T-helper 1 cell (primary cell): ENCODE measurements at places on chromosomes 6 and 20.

- no peak for DNase-seq
These were observed 18.6 kb downstream of the PRKN start for GRCh38 chr6:162708971-162709370.

- no peak for DNase-seq
These were observed 41.8 kb upstream of the NT5E start for GRCh38 chr6:85408039-85408438.

GRCh38 chr6:14754751-14755513 lies 490.9 kb upstream of the JARID2 start:
- DNase-seq: peak; percentile 71

DNA sequence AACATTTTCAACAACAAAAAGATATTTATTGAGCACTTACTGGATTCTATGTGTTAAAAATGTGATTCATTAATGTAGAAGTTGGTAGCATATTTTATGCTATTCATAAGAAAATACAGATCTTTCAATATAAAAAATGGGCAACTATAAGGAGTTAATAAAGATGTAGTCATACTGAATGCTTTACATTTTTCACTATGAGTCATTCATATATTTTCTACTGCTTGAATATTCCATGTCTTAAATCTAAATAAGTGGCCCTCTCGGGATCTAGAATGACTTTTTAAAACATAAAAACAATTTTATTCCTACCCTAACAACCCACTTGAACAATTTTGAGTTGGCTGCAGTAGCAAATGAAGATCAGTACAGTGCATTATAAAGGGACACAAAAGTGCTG lies 362.1 kb downstream of the PHF3 start:
- DNase-seq: no peak

- no peak for DNase-seq
These were observed 206.9 kb downstream of the IBTK start for GRCh38 chr6:82040405-82041221.

DNA sequence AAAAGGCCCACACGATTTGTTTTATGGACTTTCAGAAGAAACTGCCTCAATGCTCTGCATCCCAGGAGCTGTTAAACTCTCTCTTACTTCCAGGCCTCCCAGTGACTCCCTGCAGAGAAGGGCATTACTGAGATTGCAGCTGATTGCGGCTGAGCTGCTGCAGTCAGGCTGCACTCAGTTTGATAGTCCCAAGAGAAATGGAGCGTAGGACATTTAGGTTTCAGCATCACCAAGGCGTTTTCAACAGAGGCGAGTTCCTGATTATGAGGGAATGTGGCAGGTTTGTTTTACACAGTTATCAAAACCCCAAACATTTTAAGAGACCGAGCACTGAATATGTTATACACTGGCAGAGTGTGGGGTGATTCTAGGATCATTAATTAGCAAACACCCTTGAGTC lies 145.6 kb downstream of the TBX18 start:
- DNase-seq: no peak

GRCh38 chr6:56851541-56852259 lies 103.2 kb upstream of the BEND6 start:
- DNase-seq: no peak

GRCh38 chr6:21420926-21421325 lies 172.6 kb upstream of the SOX4 start:
- no peak for DNase-seq

- no peak for DNase-seq
These were observed 42.8 kb downstream of the INSM1 start for GRCh38 chr20:20410678-20411077.

- no peak for DNase-seq
These were observed 37.5 kb upstream of the NOX3 start for GRCh38 chr6:155493026-155493693.

DNA sequence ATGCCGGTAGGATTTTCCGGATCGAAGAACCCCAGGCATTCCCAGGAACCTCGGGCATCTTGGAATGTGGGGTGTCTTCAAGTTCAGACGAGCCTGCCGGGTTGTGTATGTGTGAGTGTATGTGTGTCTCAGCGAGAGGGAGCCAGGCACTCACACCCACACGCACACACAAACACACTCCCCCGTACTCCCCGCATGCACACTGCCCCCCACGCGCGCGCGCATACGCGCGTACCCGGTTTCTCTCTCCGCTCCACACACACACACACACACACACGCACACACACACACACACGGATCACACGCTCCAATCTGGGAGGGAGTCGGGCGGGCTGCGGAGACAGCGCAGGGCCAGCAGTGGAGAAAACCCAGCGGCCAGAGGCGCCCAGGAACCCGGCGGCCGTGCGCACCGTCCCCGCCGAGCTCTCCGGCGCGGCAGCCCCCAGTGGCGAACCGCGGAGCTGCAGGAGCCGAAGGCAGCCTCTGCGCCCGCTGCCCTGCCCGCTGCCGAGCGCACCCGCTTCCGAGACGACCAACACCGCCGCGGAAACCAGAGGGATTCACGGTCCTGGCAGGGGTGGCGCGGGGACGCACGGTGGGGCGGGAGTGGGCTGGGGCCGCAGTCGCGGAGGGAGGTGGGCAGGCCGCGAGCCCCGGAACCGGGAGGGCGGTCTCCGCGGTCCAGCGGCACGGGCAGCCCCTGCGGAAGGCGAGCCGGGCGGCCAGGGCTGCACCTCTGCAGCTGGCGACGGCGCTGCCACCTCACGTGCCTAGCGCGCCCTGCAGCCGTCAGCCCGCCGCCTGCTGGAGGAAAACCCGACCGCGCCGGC lies at the start of gene LRFN2:
TSS of gene LRFN2 (minus strand) at position 125 of the 830 bp plus-strand sequence.
- no peak for DNase-seq

DNA sequence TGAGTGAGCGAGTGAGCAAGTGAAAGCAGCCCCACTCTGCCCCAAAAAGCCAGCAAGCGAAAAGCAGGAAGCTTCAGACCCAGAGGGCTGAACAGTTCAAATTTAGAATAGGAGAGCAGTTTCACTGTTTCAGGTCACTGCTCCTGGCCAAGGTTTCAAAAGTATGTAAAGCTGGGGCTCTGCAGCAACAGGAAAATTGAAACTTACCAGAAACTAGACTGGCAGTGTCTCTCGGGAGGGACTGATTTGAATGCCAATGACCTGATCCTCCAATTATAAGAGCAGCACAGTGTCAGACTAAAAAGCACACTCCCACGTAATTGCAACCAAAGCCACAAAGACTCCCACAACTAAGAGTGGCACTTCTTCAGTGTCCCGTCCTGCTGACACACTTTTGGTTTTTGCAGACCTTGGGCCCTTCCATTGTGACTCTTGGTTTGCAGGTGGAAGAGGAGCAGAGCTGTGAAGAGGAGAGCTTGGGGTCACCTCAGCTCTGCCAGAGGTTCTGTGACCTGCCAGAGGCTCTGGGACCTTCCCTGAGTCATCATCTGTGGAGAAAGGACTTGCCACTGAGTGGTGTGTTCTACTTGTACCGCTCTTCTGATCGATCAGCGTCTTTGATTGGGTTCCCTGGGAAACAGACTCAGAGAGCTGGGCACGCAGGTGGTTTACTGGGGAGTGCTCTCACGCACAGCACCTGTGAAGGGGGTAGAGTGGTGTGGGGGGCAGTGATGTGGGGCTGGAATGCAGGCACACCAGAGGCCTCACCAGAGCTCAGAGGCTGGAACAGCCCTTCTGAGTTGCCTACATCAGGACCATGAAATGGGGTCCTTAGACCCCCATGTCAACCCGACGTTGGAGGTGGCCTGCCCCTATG lies 52.7 kb upstream of the PTGIS start:
- no peak for DNase-seq

DNA sequence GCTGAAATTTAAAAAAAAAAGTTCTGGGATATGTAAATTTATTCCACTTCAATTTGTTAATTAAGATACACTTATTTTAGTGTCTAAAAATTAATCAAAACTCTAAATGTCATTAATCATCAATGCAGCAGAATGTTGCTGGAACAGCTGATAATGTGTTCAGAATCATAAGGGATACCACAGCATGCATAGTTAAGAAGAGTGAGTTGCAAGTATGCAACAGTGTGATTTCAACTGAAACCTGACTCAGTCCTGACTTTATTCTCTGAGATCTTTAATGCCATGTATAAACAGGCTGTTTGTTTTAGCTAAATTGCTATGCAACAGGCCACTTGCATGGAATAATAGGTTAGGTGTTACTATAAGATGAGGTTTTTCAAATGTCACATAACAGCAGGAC lies 1.4 kb downstream of the GRIK2 start:
- DNase-seq: no peak

DNA sequence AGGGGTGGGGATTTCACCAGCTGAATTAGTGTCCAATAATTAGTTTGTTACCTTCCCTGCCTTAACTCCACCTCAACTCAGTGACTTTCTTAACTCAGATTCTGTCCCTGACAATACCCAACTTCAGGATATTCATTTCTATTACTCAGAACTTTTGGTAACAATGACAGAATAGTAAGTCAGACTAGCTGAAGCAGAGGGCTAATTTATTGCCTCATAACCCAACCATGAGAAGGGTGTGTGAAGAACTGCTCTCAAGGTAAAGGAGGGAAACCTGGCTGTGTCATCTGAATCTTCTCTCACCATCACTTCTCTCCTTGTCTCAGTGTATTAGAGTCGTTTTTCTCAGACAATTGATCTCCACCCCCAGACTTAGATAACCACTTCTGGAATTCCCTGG lies 1.2 kb upstream of the PI3 start:
- no peak for DNase-seq

DNA sequence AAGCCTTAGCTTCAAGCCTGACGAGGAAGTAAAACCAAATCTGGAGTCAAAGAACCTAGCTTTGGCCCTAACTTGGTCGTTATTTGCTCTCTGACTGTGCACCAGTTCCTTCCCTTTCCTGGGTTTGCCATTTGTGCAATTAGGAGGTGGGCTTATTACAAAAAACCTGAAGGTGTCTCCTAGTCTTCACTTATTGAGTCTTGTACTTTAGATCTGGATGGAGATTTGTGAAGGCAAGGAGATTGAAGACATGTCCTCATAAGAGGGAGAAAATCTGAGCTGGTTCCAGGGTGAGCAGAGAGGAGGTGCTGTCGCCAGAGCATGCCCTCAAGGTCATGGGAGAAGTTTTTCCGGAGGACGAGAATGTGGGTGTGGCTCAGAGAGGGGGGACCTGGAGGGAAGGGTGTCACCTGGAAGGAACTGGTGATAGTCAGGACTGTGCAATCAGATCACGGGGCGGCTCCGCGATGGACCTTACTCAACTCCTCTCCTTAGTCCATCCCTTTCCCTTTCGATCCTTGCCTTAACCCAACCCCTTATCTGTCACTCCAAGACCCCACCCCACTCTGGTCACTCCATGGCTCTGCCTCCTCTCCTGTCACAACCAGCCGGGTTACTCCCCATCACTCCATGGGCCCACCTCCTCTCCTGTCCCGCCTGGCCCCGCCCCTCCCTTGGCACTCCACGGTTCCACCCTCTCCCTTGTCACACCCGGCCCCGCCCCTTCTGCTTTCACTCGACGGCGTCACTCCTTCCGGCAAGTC lies 588 bp upstream of the ACSS2 start:
- DNase-seq: peak; percentile 92

- DNase-seq: no peak
These were observed 102.3 kb downstream of the HIVEP2 start for GRCh38 chr6:142842418-142843261.
